Activated naive CD8-positive, alpha-beta T cell treated with anti-CD3 and anti-CD28 coated beads for 36 hours (primary cell): ENCODE measurements at places on chromosomes 2 and 18. TPM values are rescaled to one million over a fixed set of nuclear protein-coding genes. Genes with fewer than 3 reads are reported as not detected.

DNA sequence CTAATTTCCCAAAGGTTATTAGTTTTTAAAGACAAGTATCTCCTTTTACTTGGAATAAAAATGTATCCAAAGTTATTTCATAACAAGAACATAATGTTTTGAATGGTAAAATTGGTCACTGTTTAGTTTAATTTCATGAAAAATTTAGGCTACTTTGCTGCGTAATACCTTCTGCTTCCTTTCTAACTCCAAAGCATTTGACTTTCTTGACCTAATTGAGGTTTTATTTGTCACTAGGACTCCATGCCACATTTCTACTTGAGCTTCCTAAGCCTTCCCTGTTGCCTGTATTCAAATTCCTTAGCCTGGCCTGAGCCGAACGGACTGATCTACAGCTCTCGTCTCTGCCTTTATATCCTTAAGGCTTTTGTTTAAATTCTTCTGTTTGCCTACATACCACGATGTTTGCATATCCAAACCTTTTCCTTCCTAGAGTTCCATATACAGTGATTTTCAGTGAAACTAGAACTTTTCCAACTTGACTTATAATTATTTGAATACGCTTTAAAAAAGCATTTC is 25.1 kb downstream of the ARMC9 start:
- H3K4me3 ChIP-seq, result no peak overlapping the region
- DNase-seq, result no peak
- H3K4me1 ChIP-seq, result no peaks in the 10 kb centered on the region
- H3K27me3 ChIP-seq, result no peaks in the 10 kb centered on the region

The UGT1A4 gene
- total RNA-seq, result not detected

DNA sequence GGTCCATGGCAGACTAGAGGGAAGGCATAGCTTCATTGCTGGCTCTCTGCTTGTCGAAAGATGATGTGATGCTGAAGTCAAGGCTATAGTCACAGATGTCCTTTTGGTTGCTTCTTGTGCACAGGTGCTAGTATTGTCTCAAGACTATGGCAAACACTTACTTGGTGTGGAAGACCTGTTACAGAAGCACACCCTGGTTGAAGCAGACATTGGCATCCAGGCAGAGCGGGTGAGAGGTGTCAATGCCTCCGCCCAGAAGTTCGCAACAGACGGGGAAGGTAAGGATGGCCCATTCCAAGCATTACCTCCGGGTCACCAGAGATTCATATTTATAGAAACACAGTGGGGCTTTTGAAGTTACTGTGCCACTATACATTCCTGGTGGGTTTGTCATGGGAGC is 95.5 kb upstream of the EML6 start:
- no peaks in the 10 kb centered on the region for H3K27me3 ChIP-seq
- H3K4me3 ChIP-seq, result no peak overlapping the region
- no peak for DNase-seq
- H3K4me1 ChIP-seq, result peaks cover 8% of the 10 kb centered on the region
- H3K27ac ChIP-seq, result no peak overlapping the region
- peaks cover 39% of the 10 kb centered on the region for H3K36me3 ChIP-seq

DNA sequence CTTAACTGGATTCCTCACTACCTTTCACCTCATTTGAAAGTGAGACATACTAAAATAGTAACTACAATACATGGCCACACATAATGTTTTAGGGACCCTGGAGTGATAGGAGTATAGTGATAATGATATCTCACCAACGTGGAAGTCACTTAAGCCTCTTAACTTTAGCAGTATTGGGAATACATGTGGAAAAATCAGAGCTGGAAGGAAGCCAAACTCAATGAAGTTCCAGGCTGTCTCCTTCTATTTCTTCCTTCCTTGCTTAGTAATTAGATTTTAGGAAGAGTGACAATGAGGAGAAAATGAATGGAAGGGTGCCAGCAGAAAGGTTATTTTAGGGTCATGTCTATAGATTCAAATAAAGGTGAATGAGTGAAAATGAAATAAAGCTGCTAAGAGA is 387.3 kb downstream of the PLCL1 start:
- no peaks in the 10 kb centered on the region for H3K4me1 ChIP-seq
- H3K27ac ChIP-seq, result no peak overlapping the region
- peaks cover 9% of the 10 kb centered on the region for H3K27me3 ChIP-seq
- no peaks in the 10 kb centered on the region for H3K36me3 ChIP-seq
- no peak for DNase-seq

The AKAIN1 gene
- not detected for total RNA-seq

GRCh38 chr18:65073060-65073550 is 677.7 kb upstream of the CDH7 start:
- H3K4me1 ChIP-seq, result no peaks in the 10 kb centered on the region
- no peaks in the 10 kb centered on the region for H3K36me3 ChIP-seq
- no peak for DNase-seq
- H3K4me3 ChIP-seq, result no peak overlapping the region
- H3K27ac ChIP-seq, result no peak overlapping the region

The CARF gene
- total RNA-seq, result 4.2 TPM
